ENCODE measurements at places on chromosomes 7 and 10.

DNA sequence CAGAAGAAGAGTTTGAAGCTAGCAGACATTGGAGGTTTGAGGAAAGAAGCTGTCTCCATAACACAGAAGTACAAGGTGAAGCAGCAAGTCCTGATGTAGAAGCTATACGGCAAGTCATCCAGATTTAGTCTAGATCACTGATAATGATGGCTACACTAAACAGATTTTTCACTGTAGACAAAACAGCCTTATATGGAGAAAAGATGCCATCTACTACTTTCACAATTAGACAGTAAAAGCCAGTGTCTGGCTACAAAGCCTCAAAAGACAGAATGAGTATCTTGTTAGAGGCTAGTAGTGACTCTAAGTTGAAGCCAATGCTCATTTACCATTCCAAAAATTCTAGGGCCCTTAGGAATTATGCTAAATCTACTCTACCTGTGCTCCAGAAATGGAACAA lies 85.1 kb downstream of the SNX13 start:
- no peak for DNase-seq

DNA sequence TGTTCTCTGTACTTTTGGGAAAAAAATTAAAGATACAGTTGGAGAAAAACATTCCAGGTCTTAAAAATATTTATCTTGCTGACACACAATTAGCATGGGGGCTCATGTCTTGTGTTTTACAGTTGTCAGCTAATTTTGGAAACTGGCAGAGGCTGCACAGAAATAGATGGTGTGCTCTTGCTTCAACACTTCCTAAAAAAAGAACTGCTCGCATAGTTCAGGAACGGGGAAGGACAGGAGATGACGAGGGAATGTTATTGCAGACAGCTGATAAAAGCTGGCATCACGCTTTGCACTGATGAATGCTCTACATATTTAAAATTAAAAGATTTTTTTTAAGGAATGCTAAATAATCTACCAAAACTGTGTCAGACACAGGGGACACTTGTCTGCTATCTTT lies 103.5 kb upstream of the CELF2 start:
- no peak for DNase-seq

- DNase-seq = no peak
These were observed 564.3 kb upstream of the SORCS1 start for GRCh38 chr10:107728807-107729206.

- no peak for DNase-seq
These were observed 951.2 kb upstream of the PHF14 start for GRCh38 chr7:10022480-10022879.

GRCh38 chr7:82443547-82444219 lies at the start of gene CACNA2D1:
TSS of gene CACNA2D1 (minus strand) at chr7:82443777.
- no peak for DNase-seq

All from stimulated activated CD8-positive, alpha-beta memory T cell treated with anti-CD3 and anti-CD28 coated beads, Interleukin-15, amount 100 ng/mL, for 4 hours (primary cell).